ENCODE measurements at places on chromosomes 3 and 15. TPM values are rescaled to one million over a fixed set of nuclear protein-coding genes. Genes with fewer than 3 reads are reported as not detected.
A peak's percentile ranks its signal among the peaks of the same experiment; 100 is the strongest.

The CCR3 gene
- polyA plus RNA-seq = 0.38 TPM

The EPHA6 gene
- polyA plus RNA-seq = not detected

The TMCO5A gene
- polyA plus RNA-seq = not detected

DNA sequence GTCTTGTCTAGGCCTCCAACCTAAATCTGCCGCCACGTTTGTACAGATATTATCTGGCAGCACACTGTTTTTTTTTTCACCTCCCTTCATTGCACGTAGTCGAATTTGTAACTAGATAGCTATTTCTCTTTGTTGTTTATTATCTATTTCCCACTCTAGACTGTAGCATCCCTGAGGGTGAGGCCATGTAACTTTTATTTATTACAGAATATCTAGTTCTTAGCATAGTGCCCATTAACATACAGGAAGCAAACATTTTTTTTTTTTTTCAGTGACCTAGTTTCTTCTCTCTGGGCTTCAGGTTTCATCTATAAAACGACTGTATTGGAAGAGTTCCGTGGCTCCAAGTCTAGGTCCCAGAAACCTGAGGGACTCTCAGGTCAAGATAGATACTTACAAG is 354.3 kb downstream of the FGF12 start:
- no peak for DNase-seq

DNA sequence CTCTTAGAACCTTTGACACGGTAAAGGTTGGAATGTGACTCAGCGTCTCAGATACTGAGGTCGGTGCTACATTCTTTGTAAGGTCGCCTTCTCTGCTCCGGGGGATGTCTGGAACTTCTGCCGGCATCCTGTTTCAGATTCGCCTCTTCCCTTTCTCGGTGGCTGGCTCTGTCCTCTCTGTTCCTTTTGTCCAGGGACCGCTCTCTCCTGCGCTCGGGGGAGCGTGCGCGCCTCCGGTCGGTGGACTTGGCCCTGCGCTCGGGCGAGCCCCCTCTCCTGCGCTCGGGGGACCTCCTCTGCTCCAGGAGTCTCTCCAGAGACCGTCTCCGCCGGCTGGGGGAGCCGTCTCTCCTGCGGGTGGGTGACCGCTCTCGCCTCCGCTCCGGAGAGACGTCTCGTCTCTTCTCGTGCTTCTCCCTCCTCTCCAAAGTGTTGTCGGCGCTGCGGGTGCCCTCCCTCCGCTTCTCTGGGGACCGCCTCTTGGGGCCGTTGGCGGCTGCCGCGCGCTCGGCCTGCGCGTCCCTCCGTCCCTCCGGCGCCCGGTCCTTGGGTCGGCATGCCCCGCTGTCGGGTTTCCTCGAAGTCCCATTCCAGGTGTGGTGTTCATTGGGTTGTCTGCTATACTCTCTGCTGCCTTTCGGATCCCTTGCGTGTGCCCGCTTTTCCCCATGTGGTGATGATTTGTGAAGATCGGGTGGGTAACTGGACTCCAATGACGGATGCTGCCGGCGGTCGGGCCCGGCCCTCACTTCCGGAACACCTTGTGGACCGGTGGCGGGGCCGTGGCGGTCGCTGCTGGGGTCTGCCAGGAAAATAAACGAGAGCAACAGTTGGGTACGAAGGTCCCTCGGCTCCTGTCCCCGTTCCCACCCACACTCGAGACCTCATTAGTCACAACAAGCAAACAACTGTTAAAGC is 668.8 kb upstream of the ADAMTS9 start:
- DNase-seq = no peak

DNA sequence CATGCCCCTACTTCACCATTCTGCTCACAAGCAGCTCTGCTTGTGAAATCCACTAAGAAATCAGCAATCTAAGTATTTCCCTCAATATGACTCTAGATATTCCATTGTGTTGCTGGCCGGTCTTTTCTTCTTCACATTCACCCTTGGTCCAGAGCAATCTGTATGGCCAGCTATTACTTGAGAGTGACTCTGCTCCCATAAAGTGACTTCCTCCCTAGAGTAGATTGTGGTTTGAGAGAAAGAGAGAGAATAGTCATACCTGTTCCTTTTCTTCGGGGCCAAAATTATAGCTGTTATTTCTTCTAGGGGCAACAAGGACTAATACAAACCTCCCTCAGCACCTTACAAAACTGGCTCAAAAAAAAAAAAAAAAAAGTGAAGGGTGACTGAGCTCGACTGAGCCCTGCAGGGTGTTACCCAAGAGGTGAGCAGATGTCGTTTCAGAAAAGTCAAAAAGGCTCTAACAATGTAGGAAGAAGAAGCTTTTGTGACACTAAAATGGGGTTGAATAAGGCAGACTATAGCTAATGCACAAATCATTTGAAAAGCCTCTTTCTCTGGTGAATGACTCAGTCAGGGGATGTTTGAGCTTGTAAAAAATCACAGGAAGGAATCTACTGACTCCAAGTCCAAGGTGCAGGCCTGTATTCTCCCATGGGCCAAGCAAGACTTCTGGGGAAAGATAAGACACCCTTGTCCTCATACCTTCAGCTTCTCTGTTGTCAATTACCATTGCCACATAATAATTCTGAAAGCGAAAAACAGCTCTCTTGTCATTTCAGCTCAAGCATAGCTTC is 161.0 kb upstream of the SLC24A5 start:
- DNase-seq = no peak

- DNase-seq = no peak
Measured at GRCh38 chr15:66613743-66614142, 47.9 kb upstream of the LCTL start.

- DNase-seq = no peak
Measured at GRCh38 chr3:144265542-144266100, 294.0 kb downstream of the DIPK2A start.

- no peak for DNase-seq
Measured at GRCh38 chr3:38003817-38004414, 13.3 kb downstream of the VILL start.

GRCh38 chr15:27993996-27994780 is 104.9 kb downstream of the OCA2 start:
- no peak for DNase-seq

DNA sequence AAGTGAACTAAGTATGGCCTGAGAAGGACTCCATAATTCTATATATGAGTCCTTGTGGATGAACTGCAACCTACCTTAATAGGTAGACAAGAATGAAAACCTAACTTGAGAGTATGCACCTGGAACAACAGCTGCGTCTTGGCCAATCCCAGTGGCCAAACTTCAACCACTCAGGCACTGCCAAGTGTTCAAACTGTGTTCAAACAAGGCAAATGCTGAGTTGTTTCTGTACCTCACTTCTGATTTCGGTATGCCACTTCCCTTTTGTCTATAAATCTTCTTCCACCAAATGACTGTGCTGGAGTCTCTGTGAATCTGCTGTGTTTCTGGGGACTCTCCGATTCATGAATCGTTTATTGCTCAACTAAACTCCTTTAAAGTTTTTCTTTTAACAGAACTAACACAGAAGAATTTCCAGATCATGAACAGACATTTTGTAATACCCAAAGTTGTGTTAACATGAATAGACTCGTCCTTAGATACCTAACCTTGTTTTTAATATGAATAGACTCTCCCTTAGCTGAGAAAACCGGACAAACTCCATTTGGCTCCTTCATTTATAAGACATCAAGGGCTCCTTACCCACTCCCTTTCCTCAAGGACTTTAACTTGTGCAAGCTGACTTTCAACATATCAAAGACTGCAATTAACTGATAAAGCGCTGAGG is 4.1 kb downstream of the ZNF717 start:
- DNase-seq = no peak

GRCh38 chr15:77546050-77546501 is 86.6 kb downstream of the LINGO1 start:
- peak; percentile 16 for DNase-seq

GRCh38 chr3:133627789-133628188 is 34.0 kb downstream of the TOPBP1 start:
- DNase-seq = no peak

- no peak for DNase-seq
Measured at GRCh38 chr3:60325610-60326170, 925.6 kb downstream of the FHIT start.

DNA sequence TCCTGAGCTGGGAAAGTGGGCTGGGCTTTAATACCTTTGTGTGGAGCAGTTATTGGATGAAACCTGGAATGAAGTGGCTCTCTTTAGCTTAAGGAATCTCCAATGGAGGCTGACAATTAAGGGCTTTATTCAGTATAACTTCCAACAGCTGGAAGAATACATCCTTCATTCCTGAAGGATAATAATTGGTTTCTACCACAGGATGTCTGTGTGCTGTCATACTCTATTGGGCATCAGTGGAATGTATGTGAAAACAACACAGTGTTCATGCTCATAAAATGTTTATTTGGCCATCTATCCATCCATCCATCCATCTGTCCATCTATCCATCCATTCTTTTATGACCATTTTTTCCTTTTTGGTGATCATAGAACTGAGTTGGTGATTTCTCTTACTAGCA is 220.7 kb upstream of the GAP43 start:
- DNase-seq = no peak

DNA sequence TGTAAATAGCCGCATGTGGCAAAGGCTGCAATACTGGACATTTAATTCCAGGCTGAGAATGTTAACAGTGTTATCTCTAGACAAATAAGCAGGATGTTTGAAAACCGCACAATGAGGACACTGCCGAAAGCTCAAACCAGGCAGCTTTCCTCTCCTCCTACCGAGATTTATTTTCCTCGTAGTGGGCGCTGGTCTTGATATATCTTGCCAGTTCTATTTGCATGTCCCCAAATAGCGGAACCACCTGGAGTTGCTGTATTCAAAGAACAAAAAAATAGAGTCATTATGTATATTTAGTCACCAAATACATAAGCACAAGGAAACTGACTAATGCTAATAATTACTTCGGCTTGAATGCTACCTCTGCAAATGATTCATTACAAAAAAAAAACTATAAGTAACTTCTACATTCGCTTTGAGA is 46.5 kb downstream of the CYFIP1 start:
- no peak for DNase-seq
